ENCODE measurements at places on chromosomes 7 and 10.

- DNase-seq: no peak
These were observed 34.6 kb upstream of the HSPB1 start for GRCh38 chr7:76267894-76268183.

DNA sequence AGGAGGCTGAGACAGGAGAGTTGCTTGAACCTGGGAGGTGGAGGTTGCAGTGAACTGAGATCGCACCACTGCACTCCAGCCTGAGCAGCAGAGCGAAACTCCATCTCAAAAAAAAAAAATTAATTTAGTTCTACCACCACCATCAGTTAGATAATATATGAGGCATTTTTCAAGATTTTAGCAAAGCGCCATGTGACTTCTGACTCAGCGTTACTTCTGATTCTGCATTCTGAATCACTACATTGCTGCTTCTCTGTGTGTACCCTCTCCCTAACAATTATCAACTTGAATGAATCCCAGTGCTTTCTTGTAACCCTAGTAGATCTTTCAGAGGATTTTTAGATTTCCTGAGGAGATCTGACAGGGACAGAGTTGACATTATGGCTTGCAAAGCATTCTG lies 176.8 kb upstream of the SORCS1 start:
- no peak for DNase-seq

GRCh38 chr10:124143721-124144120 lies 50.3 kb upstream of the CHST15 start:
- no peak for DNase-seq

DNA sequence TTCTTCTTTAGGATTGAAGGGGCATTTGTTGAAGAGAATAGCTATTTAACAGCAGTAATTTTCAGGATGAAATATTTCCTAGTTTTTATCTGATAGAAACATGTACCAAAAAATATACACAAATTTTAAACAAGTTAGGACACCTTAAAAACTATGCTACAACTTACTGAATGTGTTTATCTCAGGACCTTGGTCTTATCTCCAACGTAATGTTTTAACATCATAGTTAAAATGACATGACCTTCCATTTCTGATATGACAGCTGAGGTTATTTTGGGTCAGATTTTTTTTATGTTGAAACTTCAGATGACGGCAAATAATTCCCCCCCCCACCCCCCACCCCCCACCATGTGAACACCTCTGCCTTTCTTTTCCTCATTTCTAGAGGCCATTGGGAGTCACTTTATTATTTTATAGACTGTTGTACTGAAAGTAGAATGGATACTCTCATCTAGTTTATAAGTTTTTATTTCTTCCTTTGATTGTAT lies 8.0 kb downstream of the MRLN start:
- no peak for DNase-seq

DNA sequence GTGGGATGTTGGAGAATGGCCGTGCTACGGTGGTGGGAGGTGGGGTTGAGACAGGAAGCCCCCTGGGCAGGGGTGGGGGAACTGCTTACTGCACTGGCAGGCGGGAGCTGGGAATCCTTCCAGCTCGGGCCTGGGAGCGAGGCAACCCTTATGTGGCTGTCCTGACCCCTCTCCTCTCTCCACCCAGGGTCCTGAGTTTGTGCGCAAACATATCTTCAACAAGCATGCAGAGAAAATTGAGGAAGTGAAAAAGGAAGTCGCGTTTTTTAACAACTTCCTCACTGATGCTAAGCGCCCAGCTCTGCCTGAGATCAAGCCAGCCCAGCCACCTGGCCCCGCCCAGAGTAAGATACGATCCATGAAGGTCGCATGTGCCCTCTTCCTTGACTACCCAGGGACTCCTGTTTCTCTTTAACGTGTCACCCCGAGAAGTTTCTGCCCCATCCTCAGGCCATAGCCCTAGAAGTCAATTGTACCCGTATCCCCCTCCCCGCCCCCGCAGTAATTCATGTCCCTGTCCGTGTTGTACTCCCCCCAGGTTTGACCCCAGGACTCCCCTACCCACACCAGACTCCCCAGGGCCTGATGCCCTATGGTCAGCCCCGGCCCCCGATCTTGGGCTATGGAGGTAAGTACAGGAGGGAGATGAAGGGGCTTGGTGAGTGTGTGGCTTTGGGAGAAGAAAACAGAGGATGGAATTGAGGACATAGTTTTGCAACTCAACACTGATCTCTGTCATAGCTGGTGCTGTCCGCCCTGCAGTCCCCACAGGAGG lies 1.8 kb downstream of the UFSP1 start:
- DNase-seq: no peak

GRCh38 chr10:16853201-16853600 lies 36.0 kb upstream of the RSU1 start:
- DNase-seq: no peak

DNA sequence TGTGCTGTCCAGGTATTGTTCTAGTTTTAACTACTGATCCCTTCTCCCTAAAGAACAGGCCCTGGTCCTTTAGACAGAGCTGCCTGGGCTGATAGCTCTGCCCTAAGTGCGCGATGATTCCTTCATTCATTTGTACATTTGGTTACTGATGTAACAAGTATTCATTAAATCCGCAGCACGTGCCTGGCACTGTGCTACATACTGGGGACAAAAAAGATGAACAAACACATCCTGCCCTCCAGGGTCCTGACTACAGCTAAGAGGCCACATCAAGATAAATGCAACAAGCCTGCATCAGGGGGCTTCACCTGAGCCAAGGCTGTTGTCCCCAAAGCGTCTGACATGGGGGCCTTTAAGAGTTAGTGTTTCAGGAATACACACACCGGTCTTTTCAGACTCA lies 99.0 kb upstream of the PODXL start:
- no peak for DNase-seq

GRCh38 chr10:114822444-114823076 lies 980 bp downstream of the FHIP2A start:
- DNase-seq: no peak

DNA sequence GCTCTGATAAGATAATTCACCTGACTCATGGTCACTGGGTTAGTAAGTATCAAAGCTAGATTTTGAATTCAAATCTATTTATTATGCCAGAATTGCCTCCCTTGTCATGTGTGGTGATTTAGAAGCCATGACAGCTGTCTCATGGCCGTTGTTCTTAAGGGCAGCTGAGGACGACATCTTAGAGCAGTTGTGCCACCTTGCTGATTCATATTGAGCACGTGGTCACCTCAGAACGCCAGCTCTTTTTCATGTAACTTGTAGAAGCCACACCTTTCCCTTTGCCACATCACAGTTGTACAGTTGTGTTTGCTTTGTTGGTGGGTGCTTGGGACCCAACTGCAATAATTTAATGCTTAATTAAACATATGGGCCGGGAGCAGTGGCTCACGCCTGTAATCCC lies 4.3 kb upstream of the PIK3AP1 start:
- DNase-seq: no peak
